ENCODE measurements at places on chromosomes 4 and X. TPM values are rescaled to one million over a fixed set of nuclear protein-coding genes. Genes with fewer than 3 reads are reported as not detected.

- DNase-seq: peak; percentile 44
- H3K4me3 ChIP-seq: peak overlapping the region; percentile 97
- peak overlapping the region; percentile 98 for H3K27ac ChIP-seq
- no peaks in the 10 kb centered on the region for H3K27me3 ChIP-seq
- H3K4me1 ChIP-seq: peaks cover 48% of the 10 kb centered on the region
Observed at GRCh38 chr4:56434599-56435139, 746 bp downstream of the PPAT start.

The CUL4B gene
- 46.7 TPM for total RNA-seq

The SUPT20HL1 gene
- not detected for total RNA-seq

DNA sequence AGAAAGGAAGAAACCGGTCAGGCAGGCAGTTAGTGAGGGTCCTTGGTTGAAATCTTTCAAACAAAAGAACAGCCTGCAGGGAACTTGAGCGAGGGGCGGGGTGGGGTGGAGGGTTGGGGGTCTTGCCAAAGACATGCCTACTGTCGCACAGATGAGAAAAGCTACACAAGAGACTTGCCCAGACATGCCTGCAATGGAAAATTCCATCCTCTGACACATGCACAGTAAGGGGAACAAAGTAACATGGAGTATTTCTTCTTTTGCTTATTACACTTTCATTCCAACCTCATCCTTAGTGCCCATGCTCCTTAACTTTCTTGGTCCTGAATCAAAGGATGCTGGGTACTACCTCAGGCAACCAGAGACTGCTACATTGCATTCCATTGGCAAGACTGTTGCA, 1491.2 kb downstream of the STIM2 start:
- no peak for DNase-seq
- no peaks in the 10 kb centered on the region for H3K27me3 ChIP-seq
- H3K4me1 ChIP-seq: peaks cover 26% of the 10 kb centered on the region
